ENCODE measurements at places on chromosomes 1 and 21.

DNA sequence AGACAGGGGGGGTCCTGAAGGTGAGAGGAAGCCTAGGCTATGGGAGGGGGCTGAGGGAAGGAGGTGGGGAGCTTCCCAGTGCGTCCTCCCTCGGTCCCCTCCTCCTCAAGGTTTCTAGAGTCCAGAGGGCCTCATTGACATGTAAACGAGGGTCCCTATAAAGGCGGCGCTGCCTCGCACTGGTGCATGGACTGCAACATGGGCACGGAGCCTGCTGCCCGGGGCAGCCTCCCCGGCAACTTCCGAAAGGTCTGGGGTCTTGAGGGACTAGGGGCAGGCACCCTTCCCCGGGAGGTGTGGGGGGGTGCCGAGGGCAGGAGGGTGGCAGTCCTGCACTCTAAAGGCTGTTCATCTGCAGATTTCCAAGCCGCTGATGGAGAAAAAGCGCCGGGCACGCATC lies at the start of gene HES3:
TSS of gene HES3 (plus strand) at position 187 of the 400 bp plus-strand sequence. CDS start at position 374, 187 bp downstream.
- no peak for DNase-seq

- no peak for DNase-seq
These were observed 19.7 kb upstream of the CAPZB start for GRCh38 chr1:19504796-19505692.

DNA sequence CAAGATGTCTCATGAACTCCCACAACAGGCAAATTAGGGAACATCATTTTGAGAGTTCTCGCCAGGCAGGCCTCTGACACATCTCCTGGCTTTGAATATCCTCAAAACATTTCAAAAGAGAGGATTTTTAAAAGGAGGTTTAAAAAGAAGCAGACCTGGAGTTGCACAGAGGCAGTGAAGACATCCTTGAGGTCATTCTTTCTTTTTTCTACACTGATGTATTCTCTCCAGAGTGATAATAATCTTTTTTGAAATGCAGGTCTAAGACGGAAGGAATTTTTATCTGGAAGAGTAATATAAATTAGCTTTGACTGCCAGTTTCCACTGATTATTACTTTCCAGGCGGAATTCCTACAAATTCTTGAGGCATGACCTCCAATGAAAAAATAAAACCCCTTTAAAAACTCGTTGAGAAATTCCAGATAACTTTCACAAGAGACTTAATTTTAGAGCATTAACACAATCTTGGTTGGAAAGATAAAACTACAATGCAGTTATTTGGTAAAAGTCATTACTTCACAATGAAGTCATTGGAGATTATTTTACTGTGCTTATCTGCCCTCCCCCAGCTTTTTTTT lies 125.0 kb downstream of the LYPLAL1 start:
- no peak for DNase-seq

DNA sequence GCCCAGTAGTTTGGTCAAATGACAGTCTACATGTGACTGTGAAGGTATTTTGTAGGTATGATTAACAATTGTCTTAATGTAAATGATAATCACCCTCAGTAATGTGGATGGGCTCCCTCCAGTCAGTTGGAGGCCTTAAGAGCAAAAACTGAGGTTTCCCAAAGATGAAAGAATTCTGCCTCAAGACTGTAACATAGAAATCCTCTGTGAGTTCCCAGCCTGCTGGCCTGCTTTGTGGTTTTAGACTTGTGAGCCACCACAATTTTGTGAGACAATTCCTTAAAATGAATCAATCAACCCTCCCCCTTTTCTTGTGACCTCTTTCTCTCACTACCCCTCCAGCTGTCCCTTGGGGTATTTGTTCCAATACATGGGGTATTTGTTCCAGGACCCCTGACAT lies 226.4 kb upstream of the DPYD start:
- no peak for DNase-seq

DNA sequence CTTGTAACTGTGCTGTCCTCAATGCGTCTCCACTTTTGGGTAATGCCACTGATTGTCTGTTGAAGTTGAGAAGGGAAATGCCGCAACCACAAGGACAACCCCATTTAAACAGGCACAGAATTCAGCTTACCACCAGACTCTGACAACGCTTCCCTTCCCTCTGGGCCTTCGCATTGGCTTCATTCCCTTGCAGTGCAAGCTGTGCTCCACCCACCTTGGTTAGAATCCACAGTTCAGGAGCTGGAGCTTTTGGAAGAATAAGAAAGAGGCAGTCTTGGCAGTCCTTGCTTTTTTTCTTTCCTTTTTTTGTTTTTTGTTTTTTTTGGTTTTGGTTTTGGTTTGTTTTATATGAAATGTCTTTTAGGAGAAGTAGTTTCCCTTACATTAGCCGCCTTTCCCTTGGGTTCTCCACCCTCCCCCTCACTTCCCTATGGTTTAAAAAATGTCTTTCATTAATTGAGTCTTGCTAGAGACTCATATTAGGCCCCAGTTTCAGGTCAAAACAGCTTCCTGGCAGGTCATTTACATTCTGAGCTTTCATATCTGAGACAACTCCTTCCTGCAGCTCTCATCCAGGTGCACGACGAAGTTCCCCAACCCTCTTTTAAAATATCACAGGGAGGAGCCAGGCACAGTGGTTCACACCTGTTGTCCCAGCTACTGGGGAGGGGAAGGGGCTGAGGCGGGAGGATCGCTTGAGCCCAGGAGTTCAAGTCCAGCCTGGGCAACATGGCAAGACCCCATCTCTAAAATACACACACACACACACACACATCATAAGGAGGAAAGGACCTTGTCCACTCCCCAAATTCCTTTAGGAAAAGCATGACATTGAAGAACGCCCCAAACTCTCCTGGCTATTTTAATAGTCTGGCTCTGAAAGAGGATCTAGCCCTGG lies 20.7 kb upstream of the LAX1 start:
- no peak for DNase-seq

DNA sequence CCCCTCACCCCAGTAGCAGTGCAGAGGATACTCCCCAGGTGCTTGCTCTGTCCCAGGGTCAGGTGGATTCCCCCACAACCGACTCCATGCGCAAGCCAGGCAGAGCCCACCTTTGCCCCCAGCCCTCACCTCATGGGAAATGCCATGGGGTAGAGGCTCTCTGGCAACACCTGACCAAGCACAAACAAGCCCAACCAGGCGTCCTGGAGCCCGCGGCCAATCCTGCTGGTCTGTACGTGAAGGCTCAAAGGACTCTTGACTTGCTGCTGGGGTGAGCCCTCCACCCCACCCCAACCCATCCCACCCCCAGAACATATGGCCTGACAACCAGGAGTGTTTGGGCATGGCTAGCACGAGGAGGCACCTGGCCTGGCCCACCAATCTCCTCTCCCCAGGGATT lies 1.8 kb downstream of the ADGRB2 start:
- DNase-seq, result no peak

- no peak for DNase-seq
These were observed 7.7 kb upstream of the PHC2 start for GRCh38 chr1:33438364-33439160.

All from epithelial cell of proximal tubule (primary cell).